Left lung (tissue), 14 donors: ENCODE measurements at places on chromosomes 3 and 15. TPM values are rescaled to one million over a fixed set of nuclear protein-coding genes. Genes with fewer than 3 reads are reported as not detected.

SETD2 gene
- total RNA-seq = 40.1 TPM

DNA sequence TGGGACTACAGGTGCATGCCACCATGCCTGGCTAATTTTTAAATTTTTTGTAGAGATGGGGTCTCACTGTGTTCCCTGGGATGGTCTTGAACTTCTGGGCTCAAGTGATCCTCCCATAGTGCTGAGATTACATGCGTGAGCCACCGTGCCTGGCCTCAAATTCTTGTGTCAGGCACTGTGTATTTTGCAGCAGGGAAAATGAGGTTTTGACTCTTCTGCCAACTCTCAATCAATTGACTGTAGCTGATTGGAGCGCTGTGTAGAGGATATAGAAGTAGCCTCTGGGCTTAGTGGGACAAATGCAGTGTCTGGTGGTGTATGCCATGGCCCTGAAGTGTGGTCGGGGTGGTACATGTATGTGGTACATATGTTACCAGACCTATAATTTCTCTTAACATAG lies 152.3 kb downstream of the FNDC3B start:
- no peak for DNase-seq
- H3K27me3 ChIP-seq = no peaks in the 10 kb centered on the region
- H3K36me3 ChIP-seq = peaks cover 5% of the 10 kb centered on the region
- H3K27ac ChIP-seq = no peak overlapping the region
- H3K4me3 ChIP-seq = no peak overlapping the region

MYO5C gene
- total RNA-seq = 78.3 TPM

NPAP1 gene
- total RNA-seq = 0.13 TPM

GRCh38 chr15:63514531-63514943 lies 10.1 kb downstream of the USP3 start:
- H3K27ac ChIP-seq = peak overlapping the region; percentile 29
- no peak overlapping the region for H3K4me3 ChIP-seq
- no peak for DNase-seq
- H3K36me3 ChIP-seq = no peaks in the 10 kb centered on the region
- H3K27me3 ChIP-seq = no peaks in the 10 kb centered on the region
- peaks cover 23% of the 10 kb centered on the region for H3K4me1 ChIP-seq
